SK-MEL-5 (cell line): ENCODE measurements at places on chromosomes 5 and 9. TPM values are rescaled to one million over a fixed set of nuclear protein-coding genes. Genes with fewer than 3 reads are reported as not detected.

DNA sequence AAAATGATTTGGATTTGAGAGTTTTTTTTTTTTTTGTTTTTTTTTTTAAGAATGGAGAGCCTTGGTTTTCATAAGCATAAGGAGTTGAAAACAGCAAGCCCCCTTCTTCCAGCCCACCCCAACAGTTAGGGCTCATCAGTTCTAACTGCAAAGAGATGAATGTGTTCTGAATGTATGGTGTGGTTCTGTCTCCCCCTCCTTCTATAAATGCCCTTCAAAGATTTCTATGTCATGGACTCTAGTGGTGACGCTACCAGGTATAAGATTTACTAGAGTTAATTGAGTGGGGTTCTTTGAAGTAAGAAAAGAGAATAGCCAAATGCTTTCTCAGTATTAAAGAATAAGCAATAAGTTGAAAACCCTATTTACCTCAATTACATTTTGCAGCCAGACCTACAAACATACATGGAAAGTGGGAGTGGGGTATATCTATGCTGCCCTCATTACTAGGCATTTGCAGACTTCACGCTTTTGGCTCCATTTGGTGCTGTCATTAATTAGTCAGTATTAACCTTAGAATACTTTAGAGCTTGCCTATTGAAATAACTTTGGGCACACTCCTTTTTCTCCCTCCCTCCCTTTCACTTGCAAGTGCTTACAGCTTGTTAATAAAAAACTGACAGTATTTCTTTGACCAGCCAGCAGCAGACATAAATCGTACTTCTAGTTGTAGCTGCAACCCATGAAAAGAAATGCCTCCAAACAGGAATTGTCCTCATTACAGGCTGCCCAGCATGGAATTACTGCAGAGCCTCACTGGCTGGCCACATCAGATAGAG lies 667.2 kb upstream of the ZNF608 start:
- DNase-seq = no peak

- no peak for DNase-seq
These were observed 197.2 kb downstream of the GADD45G start for GRCh38 chr9:89801742-89802670.

- no peak for DNase-seq
These were observed 75.0 kb upstream of the RAD23B start for GRCh38 chr9:107208121-107208520.

- DNase-seq = no peak
These were observed 124.4 kb upstream of the COL5A1 start for GRCh38 chr9:134517069-134517680.

GRCh38 chr5:117204926-117205869 lies 630.6 kb upstream of the SEMA6A start:
- no peak for DNase-seq

DNA sequence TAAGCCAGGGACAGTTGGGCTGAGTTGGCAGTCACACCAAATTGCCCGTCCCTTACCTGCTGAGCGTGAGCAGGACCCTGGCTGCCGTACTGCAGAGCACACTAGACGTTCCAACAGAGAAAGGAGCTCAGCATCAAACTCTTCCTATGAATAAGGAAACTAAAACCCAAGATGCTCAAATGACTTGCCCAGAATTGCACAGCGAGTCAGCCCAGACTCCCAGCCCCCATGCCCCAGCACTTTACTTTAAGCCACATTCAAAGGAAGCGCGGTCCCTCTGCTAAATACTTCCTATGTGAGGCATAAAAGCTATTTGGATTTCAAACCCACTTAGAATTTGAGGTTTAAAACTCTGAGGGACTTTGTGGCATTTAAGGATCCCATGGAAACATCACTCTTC lies 23.9 kb downstream of the PAX5 start:
- DNase-seq = no peak

The CYLC2 gene
- not detected in 2 replicates for total RNA-seq

The RFESD gene
- 2.2 and 4.5 TPM in 2 replicates for total RNA-seq

The GDA gene
- not detected in 2 replicates for total RNA-seq

The SPATA31E1 gene
- not detected in 2 replicates for total RNA-seq

The PCDHB3 gene
- 0.13 and 0.21 TPM in 2 replicates for total RNA-seq

The ACOT12 gene
- 5.7 and 8.5 TPM in 2 replicates for total RNA-seq
